ENCODE measurements at places on chromosomes 13 and 19.
A peak's percentile ranks its signal among the peaks of the same experiment; 100 is the strongest.

- DNase-seq = no peak
These were observed 58.7 kb downstream of the SLC15A1 start for GRCh38 chr13:98693756-98694155.

DNA sequence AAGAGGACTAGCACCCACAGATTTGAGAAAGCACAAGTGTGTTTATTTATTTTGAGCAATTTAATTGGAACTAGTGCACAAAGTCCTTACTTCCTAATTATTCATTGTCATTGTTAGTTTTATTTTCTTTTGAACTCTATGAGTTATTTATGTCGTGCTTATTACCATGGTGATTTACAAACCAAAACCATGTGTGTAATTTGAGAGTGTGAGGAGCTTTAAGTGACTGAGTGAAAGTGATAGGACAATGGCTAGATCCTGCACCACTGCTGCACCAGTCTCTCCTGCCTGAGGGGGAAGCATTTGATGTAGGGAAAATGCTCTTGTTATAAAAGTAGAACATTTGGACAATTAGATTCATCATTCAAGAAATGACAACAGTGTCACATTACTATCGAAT lies 172.3 kb upstream of the KLF12 start:
- DNase-seq = no peak

DNA sequence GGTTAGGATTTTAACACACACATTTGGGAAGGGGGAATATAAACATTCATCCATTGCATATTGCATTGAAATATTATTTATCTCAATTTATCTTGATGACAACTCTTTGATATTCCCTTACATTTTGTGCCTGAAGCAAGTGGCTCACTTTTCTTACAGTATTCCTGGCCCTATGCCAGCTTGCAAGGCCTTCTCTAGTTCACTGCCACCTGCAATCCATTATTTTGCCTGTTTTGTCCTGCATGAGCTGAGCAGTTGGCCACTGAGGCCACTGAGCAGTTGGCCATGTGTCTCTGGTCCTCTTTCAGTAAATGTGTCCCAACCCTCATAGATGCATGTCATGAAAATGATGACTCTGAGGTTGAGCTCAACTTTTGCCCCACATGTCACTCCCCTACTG lies 49.8 kb downstream of the CBY2 start:
- DNase-seq = no peak

DNA sequence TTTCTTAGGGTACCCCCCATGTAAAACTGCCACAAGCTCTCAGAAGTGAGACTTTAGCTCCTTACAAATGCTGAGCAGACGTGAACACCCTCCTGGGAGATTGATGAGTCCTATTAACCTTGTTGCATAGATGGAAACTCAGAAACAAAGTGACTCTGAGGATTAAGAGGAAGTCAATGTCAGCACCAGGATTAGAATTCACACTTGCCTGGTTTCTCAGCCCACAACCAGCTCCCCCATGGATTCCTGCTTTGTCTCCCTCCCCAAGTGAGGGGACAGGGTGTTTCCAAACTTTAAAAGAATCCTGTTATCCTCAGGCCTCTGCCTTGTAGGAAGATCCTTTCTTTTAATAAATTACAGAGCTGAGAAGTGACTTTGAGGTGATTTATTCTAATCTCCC lies 324.4 kb downstream of the NDFIP2 start:
- DNase-seq = no peak

DNA sequence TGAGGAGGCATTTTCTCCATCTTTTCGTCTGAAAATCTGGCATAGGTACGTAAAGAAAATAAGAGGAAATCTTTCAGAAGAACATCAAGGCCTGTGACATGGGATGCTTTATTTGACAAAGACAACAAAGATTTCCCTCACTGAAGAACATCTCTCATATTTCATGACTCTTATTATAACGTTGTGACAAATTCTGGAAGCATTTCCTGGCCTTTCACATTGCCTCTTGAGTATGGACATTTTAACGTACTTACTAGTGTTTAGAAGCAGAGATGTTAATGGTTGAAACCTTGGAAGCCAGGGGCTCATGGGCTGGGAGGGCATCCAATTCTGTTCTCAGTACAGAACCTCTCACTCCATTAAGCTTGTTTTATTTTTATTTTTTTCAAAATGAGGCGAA lies 210.8 kb downstream of the DCT start:
- DNase-seq = no peak

GRCh38 chr13:61685682-61686012 lies 270.0 kb upstream of the PCDH20 start:
- DNase-seq = no peak

GRCh38 chr19:49932731-49933131 lies 3.4 kb upstream of the NUP62 start:
- no peak for DNase-seq

DNA sequence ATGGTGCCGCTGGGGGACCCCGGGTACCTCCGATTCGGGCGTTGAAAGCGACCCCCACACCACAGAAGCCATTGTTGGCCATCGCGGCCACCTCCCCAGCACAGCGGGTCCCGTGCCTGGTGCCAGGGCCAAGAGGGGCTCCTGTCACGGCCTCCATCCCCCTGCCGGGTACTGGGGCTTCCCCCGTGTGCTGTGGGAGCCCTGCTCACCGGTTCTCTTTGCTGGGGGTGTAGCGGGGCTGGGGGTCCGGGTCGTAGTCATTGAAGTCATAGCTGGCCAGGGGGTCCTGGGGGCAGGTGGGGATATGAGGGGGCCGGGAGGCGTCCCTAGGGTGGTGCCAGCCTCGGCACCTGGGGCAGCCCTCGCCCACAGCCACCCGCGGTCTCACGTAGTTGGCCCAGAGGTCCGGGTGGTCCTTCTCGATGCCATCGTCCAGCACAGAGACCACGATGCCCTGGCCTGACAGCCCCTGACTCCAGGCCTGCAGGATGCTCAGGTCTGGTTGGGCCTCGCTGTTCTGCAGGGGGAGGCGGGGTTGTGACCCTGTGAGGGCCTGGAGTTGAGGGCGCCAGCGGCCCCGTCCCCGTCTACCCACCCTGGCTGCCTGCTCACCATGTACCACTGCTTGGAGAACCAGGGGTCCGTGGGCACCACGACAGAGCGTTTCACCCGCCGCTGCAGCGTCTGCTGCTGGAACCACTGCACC lies 2.4 kb downstream of the PCSK4 start:
- no peak for DNase-seq

DNA sequence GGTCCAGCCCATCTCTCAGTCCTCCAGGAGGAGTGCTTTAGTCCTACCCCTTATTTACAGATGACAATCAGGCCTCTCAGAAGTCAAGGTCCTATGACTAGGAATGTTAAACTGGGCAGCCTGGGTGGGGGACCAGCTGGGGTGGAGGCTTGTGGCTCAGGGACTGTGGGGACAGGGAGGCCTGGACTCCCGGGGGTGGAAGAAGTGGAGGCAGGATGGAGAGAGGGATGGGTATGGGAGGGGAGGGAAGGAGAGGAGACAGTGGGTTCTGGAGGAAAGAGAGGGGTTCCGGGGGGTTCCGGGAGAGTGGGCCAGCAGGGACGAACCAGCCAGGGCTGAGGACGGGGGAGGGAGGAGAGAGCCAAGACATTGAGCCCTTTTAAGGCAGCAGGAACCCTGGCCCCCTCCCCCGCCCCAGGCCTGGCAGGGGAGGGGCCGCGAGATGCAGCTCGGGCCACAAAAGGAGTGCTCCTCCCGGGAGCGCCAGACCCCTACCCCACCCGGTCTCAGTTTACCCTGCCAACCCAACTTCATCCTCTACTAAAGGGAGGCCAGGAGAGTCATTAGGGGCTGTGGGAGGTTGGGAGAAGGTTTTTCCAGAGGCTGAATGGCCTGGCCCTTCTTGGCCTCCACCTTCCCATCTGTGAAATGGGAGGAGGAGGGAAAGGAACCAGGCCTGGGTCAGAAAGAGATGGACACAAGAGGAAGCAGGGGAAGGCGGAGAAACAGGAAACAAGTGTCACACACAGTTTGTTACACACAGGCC lies 1.7 kb downstream of the DMPK start:
- DNase-seq = no peak

- DNase-seq = no peak
These were observed 12.4 kb upstream of the BBC3 start for GRCh38 chr19:47243364-47243775.

DNA sequence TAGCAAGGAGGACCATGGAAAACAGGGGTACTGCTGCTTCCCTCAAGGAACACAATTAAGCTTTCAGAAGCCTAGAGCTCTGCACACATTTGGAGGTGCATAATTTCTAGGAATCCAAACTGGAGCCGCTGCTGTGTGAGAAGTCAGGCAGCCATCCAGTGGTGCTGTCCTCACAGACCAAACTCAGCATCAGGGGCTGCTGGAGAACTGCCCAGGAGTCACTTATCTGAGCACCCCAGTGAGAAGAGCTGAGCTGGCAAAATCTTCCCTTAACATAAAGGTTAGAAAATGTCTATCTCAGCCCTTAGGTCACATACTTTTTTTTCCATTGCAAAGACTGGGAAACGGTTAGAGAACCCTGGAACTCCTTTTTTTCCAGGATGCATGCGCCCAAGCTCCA lies 72.8 kb downstream of the ATP7B start:
- no peak for DNase-seq

DNA sequence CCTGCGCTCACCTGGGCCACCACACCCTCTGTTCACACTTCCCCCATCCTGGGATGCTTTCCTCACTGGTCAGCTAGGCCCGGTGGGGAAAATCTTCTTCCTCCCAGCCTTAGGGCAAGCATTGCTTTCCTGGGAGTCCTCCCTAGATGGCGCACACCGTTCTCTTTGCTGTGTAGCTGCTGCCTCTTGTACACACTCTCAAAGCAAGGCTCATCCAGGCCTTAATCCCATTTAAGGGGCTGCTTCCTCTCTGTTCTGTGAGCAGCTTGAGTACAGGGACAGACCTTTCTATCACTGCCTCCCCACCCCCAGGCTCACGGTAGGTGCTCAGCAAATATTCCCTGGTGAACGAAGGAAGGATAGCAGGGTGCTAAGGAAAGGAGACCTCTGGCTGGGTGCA lies 11.1 kb downstream of the SLC7A10 start:
- peak; percentile 75 for DNase-seq

GRCh38 chr19:46211201-46211881 lies 18.2 kb upstream of the IGFL1 start:
- DNase-seq = no peak

DNA sequence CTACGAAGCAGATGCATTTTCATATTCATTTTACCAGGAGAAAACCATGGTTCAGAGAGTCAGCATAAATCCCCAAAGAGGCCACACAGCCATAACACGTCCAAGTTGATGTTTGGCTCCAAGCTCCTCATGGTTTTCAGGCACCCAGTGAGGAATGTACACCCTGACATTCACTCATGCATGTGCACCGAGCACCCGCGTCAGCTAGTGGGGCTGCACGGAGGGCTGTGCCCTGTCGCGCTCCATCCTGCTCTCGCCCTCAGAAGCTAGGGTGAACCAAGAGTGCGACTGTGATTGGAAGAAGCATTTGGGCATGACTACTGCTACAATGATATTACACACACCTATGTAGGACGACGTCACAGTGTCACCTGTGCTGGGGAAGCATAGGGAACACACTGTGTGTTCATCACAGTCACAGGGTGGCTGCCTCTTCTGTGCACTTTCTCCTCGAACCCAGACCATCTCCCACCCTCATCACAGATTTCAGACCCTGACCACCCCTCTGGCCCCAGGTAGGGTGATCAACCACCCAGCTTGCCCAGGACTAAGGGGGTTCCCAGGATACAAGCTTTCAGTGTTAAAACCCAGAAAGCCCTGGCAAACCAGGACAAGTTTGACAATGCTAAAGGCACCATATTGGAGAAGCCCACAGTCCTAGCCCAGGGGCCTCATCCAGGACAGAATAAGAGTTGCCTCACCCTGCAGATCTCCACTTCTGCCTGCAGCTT lies 148.6 kb upstream of the ZNF507 start:
- DNase-seq = no peak

- no peak for DNase-seq
These were observed 4.1 kb upstream of the ZNF724 start for GRCh38 chr19:23254141-23254910.

DNA sequence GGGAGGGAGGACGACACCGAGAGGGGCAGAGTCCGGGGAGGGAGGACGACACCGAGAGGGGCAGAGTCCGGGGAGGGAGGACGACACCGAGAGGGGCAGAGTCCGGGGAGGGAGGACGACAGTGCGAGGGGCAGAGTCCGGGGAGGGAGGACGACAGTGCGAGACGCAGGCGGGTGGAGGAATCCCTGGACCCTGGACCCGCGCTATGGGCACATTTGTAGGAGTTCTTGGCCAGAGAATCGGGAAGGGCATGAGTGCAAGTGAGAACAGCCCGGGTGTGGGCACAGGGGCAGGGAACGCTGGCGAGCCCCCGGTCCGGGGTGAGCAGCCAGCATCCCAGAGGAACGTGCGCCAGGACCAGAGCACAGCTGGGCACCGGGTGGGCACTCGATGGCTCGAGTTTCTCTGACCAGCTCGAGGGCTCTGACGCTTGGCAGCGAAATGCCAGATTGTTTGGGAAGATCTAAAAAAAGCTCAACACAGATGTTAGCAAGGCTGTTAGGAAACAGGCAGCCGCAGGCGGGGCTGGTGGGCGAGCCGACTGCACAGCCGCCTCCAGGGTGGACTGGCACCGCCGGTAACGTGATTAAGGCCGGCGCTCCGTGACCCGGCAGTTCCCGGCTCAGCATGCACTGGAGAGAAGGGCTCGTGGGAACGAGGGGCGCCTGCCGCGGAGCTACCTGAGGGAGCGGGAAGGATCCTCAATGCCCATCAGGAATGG lies 17.9 kb upstream of the C2CD4C start:
- DNase-seq = no peak
